NCI-H1092 treated with DMSO at 0.1 percent for 48 hours (cell line): ENCODE measurements at places on chromosomes 5 and 9.

DNA sequence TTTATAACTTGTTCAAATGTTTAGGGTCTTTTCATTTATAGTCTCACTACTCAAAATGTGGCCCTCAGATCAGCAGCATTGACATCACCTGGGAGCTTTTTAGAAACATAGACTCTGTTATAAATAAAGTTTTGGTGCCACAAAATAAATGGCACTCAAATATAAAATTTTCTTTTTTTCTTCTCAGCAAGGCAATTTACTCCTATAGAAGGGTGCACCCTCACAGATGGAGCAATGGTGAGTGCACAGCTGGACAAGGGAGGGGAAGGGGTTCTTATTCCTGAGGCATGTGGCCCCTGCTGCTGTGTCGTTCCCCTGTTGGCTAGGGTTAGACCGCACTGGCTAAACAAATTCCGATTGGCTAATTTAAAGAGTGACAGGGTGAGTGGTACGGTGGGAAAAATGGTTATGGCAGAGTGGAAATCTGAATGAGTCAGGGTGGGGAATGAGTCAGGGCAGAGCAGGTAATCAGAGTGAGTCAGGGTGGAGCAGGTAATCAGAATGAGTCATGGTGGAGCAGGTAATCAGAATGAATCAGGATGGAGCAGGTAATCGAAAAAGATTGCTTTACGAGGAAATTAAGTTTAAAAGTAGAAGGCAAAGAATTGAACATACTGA lies 31.8 kb upstream of the C7 start:
- DNase-seq, result no peak

GRCh38 chr5:75053054-75053303 lies 621 bp upstream of the GCNT4 start:
- no peak for DNase-seq

DNA sequence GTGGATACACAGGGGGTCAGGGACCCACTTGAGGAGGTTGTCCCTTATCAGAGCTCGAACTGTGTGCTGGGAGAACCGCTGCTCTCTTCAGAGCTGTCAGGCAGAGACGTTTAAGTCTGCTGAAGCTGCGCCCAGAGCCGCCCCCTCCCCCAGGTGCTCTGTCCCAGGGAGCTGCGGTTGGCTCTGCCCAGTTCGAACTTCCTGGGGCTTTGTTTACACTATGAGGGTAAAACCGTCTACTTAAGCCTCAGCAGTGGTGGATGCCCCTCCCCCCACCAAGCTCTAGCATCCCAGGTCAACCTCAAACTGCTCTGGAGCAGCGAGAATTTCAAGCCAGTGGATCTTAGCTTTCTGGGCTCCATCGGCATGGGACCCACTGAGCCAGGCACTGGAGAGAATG lies 15.9 kb downstream of the SRD5A1 start:
- DNase-seq, result no peak

GRCh38 chr5:72438141-72438540 lies 69.1 kb downstream of the ZNF366 start:
- DNase-seq, result no peak
